Myometrial cell (primary cell): ENCODE measurements at places on chromosomes 1 and 21. TPM values are rescaled to one million over a fixed set of nuclear protein-coding genes. Genes with fewer than 3 reads are reported as not detected.

VCAM1 gene
- 200 and 205 TPM in 2 replicates for total RNA-seq

KIF14 gene
- total RNA-seq, result 8.6 and 12.6 TPM in 2 replicates

SHISAL2A gene
- not detected in 2 replicates for total RNA-seq

TMEM82 gene
- not detected in 2 replicates for total RNA-seq

USP24 gene
- total RNA-seq, result 13.8 and 26.9 TPM in 2 replicates

LRRC8D gene
- total RNA-seq, result 25.3 and 28.8 TPM in 2 replicates

GJA9 gene
- total RNA-seq, result not detected in 2 replicates

AJAP1 gene
- under 0.01 TPM in 2 replicates for total RNA-seq

GCSAML gene
- total RNA-seq, result not detected in 2 replicates

ZBTB17 gene
- total RNA-seq, result 15.8 and 20.8 TPM in 2 replicates

C4BPA gene
- total RNA-seq, result not detected in 2 replicates
